ENCODE measurements at places on chromosomes 12 and 14. TPM values are rescaled to one million over a fixed set of nuclear protein-coding genes. Genes with fewer than 3 reads are reported as not detected.

- DNase-seq = no peak
Measured at GRCh38 chr12:93106910-93107309, 177.8 kb upstream of the EEA1 start.

- no peak for DNase-seq
Measured at GRCh38 chr14:93741556-93742230, 46.6 kb downstream of the PRIMA1 start.

DNA sequence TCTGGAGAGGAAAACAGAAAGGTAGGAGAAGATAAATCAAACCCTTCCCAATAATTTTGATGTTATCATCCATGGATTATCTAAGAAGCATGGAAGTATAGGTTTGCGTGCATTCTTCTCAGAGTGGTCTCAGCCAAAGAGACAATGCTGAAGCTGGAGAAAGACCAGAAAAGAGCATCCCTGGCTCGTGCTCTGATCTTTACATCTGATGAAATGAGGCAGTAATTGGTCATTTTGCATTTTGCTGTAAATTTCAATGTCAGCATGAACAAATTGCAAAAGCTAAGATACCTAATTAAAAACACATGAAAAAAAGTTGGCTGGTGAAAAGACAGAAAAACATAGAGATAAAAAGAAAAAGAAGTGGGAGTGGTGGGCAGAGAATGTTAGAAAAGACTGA is 252.4 kb downstream of the ITPR2 start:
- no peak for DNase-seq

DNA sequence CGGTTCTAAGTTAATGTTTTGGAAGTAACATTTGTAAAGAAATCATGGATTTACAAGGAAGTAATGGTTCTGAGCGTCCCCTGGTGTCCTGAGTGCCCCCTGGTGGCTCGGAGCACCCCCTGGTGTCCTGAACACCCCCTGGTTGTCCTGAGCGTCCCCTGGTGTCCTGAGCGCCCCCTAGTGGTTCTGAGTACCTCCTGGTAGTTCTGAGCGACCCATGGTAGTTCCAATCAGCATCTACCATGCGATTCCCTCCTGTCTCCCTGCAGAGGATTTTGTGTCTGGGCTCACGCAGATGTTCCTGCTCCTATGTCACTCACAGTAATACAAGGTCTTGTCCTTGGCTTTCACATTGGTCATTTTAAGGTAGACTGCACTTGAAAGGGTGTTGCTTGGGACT is 1352.9 kb downstream of the TMEM121 start:
- no peak for DNase-seq

DNA sequence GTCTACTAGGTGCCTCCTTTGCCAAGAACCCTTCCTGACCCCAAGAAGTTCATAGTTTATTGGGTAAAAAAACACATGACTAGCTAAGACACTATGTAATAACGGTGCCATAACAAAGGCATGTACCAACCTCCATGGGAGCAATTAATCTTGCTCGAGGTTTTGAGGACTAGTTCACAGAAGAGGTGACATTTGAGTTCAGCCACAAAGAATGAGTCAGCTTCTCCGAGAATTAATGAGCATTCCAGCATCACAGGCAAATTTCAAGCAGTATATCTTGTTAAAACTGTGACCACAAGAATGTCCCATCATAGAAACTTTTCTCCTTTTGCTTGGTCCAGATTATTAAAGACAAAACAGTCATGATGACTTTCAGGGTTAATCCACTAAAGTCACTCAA is 113.0 kb upstream of the RAP1B start:
- no peak for DNase-seq

- no peak for DNase-seq
Measured at GRCh38 chr12:102197789-102198188, at the start of gene PMCH. PMCH (minus strand) TSS chr12:102197833; CDS start chr12:102197770, 63 bp downstream.

GRCh38 chr12:119679490-119679889 is 11.6 kb downstream of the PRKAB1 start:
- no peak for DNase-seq

DNA sequence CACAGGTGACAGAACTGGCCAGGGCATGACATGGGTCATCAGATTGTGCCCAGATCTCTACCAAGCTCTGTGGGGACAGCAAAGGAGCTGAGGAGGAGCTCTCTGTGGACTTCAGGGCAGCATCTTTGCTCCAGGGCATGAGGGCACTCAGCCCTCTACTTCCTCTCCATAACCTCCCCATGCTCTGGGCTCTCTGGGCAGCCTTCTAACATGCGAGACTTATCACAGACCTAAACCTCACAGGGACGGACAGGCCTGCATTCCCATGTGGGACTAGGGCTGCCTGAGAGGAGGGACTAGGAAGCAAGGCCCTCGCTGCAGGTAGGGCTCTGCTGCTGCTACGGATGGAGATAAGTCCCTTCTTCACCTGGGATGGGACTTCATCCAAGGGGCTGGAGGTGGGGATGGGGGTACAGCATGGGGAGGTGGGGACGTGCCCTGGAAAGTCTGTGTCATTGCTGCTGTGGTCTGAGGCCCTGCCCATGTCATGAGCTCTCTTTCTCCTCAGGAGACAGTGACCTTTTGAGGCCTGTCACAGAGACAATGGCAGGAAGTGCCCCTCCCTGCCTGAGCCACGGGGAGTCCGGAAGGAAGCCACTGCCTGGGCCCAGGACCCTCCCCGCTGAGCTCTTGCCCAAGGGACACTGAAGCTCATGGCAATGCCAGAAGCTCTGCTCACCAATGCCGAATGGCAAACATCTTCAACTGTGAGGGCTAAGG is 44.1 kb downstream of the PITPNM2 start:
- no peak for DNase-seq

- DNase-seq = no peak
Measured at GRCh38 chr14:100666403-100666802, 60.3 kb upstream of the DLK1 start.

DNA sequence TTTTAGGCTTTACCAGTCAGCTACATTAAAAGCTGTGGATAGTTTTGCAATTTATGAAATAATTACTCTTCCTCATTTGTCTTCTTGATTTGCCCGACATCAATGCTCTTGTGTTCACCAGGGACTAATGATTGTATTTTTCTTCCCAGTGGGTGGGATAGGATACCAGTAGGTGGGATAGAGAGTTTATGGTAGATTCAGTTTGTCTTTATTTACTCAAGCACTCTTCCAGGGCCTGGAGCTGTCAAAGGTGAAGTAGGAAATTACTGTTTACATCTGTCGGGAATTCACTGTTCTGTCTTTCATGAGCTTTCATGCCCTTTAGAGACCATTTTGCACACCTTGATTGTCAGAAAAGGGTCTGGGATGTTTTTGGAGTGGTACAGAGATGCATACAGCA is 36.6 kb downstream of the ETV6 start:
- no peak for DNase-seq

DNA sequence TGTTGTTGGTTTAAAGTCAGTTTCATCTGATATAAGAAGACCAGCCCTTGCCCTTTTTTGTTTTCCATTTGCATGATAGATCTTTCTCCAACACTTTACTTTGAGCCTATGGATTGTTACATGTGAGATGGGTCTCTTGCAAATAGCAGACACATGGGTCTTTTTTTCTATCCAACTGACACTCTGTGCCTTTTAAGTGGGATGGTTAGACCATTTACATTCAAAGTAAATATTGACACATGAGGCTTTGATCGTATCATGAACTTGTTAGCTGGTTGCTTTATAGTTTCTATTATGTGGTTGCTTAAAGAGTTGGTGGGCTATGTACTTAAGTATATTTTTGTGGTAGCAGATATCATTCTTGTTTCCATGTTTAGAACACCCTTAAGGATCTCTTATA is 213.4 kb upstream of the G2E3 start:
- no peak for DNase-seq

DNA sequence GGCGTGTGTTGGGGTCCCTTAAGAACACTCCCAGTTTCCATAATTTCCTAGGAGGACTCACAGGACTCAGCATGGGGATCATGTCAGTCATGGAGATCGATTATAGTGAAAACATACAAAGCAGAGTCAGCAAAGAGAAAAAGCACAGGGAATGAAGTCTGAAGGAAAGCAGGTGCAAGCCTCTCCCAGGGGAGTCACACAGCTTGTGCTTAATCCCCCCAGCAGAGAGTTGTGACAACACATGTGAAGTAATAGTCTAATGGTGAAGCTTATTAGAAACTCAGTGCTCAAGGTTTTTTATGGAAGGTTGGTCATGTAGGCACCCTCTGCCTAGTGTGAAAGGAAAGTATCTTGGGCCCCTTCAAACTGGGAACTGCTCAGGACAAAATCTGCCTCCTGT is 149.0 kb upstream of the SEL1L start:
- DNase-seq = no peak

- DNase-seq = no peak
Measured at GRCh38 chr14:105195522-105196264, 14.6 kb upstream of the NUDT14 start.

- DNase-seq = no peak
Measured at GRCh38 chr12:121170151-121170550, 37.5 kb downstream of the P2RX7 start.

DNA sequence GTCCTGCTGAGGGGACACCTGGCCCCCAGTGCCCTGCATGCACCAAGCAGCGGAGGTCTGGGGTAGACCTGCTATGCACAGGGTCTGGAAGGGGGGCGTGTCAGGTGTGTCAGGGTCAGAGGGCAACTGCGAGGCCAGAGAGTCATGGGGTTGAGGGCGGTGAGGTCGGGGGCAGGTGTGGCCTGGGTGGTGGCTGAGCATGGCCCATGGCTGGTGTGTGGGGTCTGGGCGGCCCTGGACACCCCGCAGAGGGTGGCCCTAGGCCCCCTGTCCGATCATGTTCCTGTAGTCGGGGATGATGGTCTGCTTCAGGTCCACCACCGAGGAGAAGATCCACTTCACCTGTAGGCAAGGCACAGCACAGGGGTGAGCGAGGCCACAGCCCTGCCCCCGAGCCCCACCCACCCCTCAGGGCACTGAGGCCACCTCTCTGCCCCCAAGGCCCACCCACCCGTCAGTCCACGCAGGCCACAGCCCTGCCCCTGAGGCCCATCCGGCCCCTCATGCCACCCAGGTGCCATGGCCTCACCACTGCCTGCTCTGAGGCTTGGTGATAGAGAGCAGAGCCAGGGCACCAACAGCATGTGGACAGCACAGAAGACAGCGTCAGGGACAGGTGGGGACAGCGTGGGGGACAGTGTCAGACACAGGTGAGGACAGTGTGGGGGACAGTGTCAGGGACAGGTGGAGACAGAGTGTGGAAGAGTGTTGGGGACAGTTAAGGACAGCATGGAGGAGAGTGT is 211.3 kb downstream of the TMEM121 start:
- no peak for DNase-seq

DNA sequence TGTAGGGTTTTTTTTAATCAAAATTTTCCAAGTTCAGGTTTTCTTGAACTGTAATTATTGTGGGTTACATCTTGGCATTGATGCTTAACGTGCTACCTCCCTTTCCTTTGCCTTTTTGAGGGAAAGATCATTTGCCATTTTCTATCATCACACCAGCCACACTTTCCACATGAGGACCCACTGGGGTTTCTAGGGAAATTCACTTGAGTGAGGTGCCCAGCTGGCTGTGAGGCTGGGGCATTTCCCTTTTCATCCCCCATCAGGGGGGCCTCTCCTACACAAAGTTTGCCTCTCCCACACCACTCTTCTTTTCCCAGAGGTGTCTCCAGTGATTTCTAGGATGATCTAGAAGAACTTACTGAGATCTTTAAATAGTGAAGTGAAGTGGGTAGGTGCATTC is 335.7 kb downstream of the BMP4 start:
- no peak for DNase-seq

DNA sequence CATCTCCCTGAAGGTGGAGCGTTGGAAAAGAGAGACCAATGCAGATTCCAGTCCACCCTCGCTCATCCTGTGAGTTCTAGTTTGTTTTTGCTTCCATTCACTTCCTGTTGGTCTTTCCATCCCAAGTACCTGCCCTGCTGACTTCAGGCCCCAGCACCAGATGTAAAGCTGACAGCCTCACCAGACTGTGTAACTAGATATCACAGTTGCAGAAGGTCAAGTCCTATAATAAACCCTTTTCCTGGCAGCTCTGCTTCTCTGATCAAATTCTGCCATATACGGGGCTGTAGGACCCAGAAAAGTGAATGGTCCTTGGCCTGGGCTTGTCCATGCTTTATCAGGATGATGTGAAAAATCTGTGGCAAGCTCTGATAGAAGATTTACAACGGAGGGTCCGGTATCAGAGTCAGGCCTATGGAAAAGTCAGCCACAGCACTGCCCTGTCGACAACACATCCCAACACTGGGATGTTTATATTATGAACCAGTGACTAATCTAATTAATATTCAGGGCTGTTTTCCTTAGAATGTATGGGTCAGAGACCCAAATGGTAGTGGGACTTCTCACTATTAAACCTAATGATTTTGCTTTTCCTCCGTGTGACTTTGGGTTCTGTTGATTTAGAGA is 42.1 kb downstream of the CCDC175 start:
- no peak for DNase-seq

DNA sequence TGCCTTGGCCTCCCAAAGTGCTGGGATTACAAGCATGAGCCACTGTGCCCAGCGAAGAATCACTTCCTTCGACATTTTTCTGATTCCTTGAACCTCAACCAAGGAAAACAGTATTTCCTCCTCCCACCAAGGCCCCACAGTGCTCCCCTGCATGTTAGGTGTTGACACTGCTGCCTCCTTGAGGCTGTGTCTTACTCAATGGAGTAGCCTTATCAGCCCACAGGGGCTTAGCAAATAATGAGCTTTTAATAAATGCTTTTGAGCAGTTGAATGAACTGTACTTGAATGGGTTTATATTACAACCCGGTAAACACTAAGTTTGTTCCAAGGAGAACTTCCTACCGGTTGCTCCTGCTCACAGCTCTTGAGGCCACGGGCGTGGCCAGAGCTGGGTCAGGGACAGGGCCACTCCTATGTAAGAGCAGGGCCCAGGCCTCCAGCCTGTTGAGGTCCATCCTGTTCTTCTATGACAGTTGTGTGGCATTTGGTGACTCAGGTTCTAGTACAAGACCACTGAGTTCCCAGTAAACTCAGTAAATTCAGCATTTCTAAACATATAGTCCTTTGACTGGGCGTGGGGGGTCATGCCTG is 36.8 kb upstream of the TUBA1A start:
- no peak for DNase-seq

The SPX gene
- 8.3 TPM for total RNA-seq

The SSPN gene
- 52.4 TPM for total RNA-seq

The TAS2R46 gene
- not detected for total RNA-seq

The MYO1A gene
- total RNA-seq = not detected

The CCDC175 gene
- total RNA-seq = not detected

The LRRC10 gene
- 3.1 TPM for total RNA-seq

The IFNG-AS1 gene
- not detected for total RNA-seq

The ZDHHC22 gene
- not detected for total RNA-seq

The KRT72 gene
- total RNA-seq = not detected

The GNB3 gene
- total RNA-seq = 0.83 TPM

The CCDC60 gene
- not detected for total RNA-seq

All from right atrium auricular region (tissue), 2 donors.